ENCODE measurements at places on chromosomes 5 and 9.

DNA sequence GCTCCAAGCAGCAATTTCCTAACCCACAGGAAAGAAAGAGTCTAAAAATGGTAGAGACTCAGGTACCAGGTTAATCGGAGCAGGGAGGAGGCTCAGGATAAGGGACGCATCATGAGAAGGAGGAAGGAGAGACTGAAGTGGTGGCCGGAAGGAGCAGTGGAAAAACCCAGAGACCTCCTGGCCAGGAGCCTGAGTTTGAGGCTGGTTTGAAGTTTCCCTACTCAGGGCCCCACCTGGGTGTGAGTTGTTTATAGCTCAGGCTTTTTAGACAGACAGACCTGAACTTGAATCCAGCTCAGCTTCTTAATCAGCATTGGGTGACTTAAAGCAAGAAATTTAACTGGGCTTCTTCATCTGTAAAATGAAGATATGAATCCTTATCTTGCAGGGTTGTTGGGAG is 11.9 kb upstream of the AQP7 start:
- DNase-seq, result no peak

DNA sequence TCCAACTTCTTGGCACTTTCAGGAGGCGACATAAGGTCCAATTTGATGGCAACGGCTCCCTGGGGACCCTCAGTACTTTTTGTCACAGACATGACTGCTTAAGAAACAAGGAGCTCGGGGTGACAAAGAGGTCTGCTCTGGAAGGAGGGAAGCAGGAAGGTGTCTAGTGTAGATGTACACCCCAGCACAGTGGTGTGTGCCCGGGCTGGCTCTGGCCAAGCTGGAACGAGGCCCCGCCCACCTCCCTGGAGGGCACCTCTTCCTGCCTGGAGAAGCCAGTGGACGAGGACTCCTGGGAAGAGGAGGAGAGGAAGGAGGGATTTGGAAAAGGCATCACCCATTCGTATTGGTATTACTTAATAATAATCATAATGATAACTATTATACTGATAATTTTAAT is at the start of gene SLC36A2:
SLC36A2 (minus strand) TSS at position 191 of the 400 bp plus-strand sequence; CDS start at position 92, 99 bp downstream.
- no peak for DNase-seq

- no peak for DNase-seq
Observed at GRCh38 chr5:110460837-110461236, 265.6 kb downstream of the TMEM232 start.

GRCh38 chr5:176870110-176870591 is 29.0 kb downstream of the HK3 start:
- peak; percentile 17 for DNase-seq

GRCh38 chr5:27402828-27403227 is 364.4 kb upstream of the CDH9 start:
- no peak for DNase-seq

GRCh38 chr9:108297073-108297472 is 558.7 kb downstream of the ACTL7B start:
- DNase-seq, result no peak

- DNase-seq, result no peak
Observed at GRCh38 chr5:76342474-76342873, 60.6 kb upstream of the IQGAP2 start.

GRCh38 chr5:125856949-125857348 is 566.3 kb upstream of the GRAMD2B start:
- DNase-seq, result no peak

GRCh38 chr5:72558383-72558782 is 51.2 kb upstream of the ZNF366 start:
- no peak for DNase-seq

DNA sequence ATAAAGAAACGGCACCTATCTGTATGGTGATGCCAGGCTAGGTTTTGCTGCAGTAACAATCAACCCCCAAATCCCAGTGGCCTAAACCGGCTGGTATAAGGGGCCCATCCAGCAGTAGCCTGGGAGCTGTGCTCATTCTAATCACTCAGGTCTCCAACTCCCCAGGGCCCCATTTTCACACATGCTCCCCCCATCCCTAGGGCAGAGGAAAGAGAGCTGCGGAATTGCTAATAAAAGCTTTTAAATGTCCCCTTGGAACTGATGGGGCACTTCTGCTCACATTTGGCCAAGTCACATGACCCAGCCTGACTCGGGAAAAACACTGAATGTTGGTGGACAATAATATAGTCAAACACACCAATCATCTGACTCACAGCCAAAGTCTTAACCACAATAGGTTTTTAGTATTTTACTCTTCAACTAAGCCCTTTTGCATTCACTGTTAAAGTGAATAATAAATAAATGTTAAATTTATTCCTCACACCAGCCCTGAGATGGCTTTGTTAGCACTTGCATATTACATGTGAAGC is 1.6 kb downstream of the FBLL1 start:
- no peak for DNase-seq

GRCh38 chr9:31597977-31598376 is 786.5 kb upstream of the ACO1 start:
- peak; percentile 86 for DNase-seq

- peak; percentile 15 for DNase-seq
Observed at GRCh38 chr9:3528451-3528850, 2.6 kb upstream of the RFX3 start.

- no peak for DNase-seq
Observed at GRCh38 chr5:95043648-95044047, 241.2 kb downstream of the MCTP1 start.

- no peak for DNase-seq
Observed at GRCh38 chr5:38799556-38800377, 46.0 kb upstream of the OSMR start.

- DNase-seq, result no peak
Observed at GRCh38 chr5:102080288-102080687, 215.8 kb downstream of the SLCO4C1 start.

GRCh38 chr5:79546782-79547428 is 33.0 kb upstream of the HOMER1 start:
- DNase-seq, result no peak

- peak; percentile 60 for DNase-seq
Observed at GRCh38 chr9:82882138-82882537, 180.8 kb downstream of the RASEF start.

- no peak for DNase-seq
Observed at GRCh38 chr5:59608745-59609144, 284.8 kb downstream of the PDE4D start.

GRCh38 chr5:42879291-42879690 is 67.6 kb upstream of the SELENOP start:
- DNase-seq, result no peak

- no peak for DNase-seq
Observed at GRCh38 chr5:161745392-161745791, 59.9 kb downstream of the GABRA6 start.

- DNase-seq, result no peak
Observed at GRCh38 chr5:177045631-177046030, 23.1 kb downstream of the ZNF346 start.

- no peak for DNase-seq
Observed at GRCh38 chr9:134139081-134139480, 3.2 kb downstream of the WDR5 start.

DNA sequence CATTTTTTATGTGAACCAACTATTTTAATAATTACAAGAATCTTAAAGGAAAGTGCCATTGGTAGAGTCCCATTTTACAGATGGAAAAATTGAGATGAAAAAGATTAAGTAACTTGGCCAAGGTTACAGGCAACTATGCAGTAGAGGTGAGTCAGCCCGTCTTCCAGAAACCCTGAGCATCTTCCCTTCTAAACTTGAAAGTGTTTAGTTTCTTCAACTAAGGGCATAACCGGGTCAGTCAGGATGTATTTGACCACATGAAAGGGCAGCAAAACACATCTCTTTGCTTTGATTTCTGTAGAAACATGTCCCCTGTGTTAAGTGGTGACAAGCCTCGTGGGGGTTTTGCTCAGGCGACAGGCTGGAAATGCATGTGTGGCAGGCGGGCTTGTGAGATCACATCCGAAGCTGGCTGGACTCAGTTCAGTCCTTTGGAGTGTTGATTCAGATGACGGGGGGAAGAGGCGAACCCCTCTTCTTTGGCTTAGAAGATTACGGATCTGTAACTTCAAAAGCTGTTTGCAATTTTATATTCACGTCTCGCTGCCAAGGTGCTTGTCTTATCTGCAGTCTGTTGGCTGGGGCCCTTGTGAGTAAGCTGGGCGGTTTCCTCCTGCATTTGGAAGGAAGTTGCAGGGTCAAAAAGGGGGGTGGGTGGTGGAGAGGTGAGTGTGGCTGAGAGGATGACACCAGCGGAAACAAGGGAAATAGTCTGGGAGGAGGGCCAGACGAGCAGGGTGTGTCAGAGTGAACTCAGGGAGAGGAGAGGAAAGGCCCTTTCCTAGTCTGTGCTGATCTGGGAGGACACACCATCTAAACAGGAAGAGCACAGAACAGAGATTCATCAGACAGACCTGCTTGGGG is 78.9 kb upstream of the RPS23 start:
- DNase-seq, result peak; percentile 98

GRCh38 chr9:113227436-113227835 is 6.1 kb downstream of the SLC31A1 start:
- DNase-seq, result no peak

DNA sequence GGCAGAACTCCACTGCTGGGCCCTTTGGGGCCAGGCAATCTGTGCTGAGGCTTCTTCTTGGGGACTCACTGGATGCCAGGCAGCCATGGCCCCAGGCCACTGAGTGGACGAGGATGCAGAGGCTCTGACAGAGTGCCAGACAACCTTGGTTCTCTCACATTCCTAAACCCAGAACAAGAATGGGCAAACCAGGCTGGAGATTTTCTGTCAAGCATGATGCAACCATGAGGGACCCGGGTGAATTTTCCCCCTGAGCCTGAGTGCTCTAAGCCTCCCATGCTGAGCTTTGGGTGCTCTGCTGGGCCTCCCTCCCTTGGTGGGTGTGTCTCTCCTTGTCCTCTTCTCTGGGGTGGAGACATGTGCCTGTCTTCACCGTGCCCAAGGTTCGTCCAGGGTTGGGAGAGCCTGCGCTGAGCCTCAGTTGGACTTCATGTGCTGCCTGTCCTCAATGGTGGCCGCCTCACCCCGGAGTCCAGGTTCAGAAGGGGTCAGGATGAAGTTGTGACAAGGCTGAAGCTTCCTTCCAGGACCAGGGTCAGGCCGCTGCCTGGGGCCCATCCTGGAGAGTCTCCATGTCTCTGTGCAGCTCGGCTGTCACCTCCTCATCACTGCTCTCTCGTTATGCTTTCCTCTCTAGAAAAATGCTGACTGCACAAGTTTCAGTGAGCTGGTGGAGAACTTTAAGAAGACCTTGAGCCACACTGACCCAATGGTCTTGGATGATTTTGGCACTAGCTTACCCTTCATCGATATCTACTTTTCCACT is 24.1 kb downstream of the PITX1 start:
- no peak for DNase-seq

DNA sequence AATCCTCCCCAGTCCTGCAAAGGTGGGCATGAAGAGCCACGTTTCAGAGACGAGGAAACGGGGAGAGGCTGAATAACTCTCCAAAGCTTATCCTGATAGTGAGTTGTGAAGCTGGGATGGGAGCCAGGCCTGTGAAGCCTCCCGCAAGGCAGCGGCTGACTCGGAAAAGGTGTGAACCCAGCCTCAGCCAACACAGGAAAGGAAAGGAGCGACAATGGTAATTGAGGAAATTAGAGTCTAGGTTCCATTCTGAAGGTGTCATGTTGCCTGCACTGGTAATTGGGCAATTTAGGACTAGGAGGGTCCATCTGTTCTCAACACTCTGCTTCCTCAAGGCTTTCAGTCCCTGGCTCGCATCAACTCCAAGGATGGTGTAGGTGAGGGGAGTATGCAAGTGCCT is 83.4 kb downstream of the LIFR start:
- no peak for DNase-seq

DNA sequence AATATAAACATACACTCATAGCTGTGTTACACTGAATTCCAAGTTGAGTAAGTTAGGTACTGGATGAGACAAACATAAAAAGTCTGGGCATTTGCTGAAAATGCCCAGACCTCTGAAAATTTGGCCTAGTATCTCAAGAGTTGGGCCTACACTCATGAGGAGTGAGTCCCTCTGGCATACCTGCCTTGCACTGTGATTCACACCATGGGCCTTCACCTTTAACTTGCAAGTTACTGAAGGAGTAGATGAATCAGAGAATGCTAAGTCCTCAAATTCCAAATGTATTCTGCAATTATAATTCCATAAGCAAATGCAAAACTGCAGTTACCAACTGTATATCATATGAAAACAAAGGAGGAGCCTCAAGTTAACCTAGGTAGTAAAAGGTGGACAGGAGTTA is 32.3 kb upstream of the C9orf40 start:
- DNase-seq, result no peak

DNA sequence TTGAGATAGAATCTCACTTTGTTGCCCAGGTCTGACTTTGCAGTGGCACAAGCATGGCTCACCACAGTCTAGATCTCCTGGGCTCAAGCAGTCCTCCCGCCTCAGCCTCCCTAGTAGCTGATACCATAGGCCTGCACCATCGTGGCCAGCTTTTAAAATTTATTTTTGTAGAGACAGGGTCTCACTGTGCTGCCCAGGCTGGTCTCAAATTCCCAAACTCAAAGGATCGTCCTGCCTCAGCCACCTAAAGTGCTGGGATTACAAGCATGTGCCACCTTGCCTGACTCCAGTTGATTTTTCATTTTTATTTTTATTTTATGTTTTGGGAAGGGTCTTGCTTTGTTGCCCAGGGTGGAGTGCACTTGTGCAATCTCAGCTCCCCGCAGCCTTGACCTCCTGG is 41.7 kb upstream of the GLDC start:
- DNase-seq, result no peak

- DNase-seq, result no peak
Observed at GRCh38 chr9:135513351-135513846, 7.8 kb upstream of the LCN1 start.

- no peak for DNase-seq
Observed at GRCh38 chr5:1480217-1480616, 35.0 kb upstream of the SLC6A3 start.

- DNase-seq, result no peak
Observed at GRCh38 chr5:61299261-61299681, 32.8 kb upstream of the ZSWIM6 start.

DNA sequence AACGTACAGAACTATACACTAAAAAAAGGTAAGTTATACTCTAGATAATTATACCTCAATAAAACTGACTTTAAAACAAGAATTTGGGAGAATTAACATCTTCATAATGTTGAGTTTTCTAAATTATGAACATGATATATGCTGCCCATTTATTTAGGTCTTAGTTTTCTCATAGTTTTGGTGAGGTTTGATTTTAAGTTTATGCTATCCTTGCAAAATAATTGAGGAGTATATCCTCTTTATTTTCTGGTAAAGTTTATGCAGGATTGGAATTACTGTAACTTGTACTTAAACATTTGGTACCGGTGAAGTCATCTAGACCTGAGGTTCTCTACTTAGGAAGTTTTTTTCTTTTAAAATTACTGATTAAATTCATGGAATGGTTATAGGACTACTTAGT is 38.9 kb upstream of the RNU6ATAC start:
- DNase-seq, result no peak

Measured in A172 (cell line).